ENCODE measurements at places on chromosomes 7 and 10. TPM values are rescaled to one million over a fixed set of nuclear protein-coding genes. Genes with fewer than 3 reads are reported as not detected.

DNA sequence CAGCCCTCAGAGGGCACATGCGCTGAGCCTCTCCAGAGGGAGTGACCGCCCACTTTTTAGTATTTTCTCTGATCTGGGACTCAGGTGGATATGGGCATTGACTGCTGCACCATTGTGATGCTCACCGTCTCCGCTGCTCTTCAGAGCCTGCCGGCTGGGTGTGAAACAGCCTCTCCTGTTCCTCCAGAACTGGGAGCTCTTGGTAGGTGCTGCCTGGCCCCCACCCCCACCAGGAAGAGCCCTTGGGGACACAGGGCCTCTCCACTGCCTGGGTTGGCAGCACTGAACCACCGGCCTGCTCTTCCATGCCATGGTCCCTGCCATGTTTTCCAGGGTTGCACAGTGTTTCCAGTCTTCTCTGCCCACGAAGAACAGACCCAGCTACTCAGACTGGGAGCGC, 36.3 kb downstream of the ARHGAP22 start:
- no peak for DNase-seq

- no peak for DNase-seq
These were observed 133.1 kb downstream of the SORCS3 start for GRCh38 chr10:104774234-104774633.

- DNase-seq = no peak
These were observed 123.3 kb downstream of the CDH23 start for GRCh38 chr10:71520042-71520441.

The AGK gene
- 18.1 TPM for total RNA-seq

The WNT8B gene
- total RNA-seq = not detected
